ENCODE measurements at places on chromosomes 2 and 18.
A peak's percentile ranks its signal among the peaks of the same experiment; 100 is the strongest.

DNA sequence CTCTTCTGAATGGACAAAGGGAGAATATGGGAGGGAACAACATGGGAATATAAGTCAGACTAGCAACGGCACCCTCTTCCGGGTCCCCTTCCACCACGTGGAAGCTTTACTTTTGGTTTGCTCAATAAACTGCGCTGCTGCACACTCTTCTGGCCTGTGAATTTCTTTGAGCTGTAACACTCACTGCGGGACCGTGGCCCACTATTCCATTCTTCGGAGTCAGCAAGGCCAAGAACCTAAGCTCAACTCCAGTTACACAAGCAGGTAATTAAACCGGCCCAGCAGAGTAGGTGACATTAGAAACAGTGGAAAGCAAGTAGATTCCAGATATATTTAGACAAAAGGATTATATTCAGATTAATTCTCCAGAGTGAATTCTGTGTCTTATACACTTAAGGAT lies 697.4 kb upstream of the NXPH2 start:
- DNase-seq = no peak

DNA sequence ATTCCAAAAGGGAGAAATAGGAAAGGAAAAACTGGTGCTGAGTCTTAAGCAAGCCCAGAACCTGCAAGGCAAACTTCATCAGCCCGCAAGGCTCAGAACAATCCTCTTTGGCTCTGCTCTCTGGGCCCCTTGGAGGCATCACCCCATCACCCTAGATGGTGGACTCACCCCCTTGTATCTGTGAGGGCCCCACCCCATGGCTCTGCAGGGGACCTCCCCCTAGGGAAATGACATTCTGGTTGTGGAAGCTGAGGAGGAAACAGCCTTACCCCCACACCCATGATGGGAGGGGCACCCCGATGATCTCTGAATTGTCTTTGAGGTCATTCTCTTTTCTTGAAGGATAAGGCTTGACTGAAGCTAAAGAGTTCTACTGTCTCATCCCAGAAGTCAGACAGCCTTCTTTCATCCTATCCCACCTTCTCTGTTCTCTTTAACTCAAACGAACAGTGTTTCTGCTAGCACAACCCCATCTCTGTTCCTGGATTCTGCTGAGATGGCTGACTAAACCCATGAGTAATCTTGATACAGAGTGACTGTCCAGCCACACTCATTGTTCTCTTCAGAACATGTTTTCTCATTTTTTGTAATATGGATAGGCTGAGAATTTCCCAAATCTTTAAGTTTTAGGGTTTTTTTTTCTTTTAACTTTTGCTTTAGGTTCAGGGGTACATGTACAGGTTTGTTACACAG lies 492.1 kb upstream of the MYT1L start:
- peak; percentile 28 for DNase-seq

GRCh38 chr2:195472501-195473234 lies 184.4 kb upstream of the SLC39A10 start:
- DNase-seq = no peak

DNA sequence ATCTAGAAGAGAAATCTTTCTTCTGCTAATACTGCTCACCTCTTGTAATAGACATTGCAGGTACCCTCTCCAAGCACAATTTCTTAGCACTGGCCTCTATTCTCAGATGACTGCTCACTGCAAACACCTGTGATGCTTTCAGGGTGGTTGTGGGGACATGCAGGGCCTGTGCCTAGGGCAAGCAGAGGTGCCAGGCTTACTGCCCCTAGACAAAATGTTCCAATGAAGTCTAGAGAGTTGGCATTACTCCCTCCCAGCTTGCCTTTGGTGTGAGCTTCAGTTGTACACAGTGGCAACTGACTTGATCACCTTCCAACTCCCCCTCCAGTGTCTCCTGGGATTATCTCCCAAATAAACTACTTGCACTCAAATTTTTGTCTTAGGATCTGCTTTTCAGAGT lies 12.9 kb upstream of the TXNDC2 start:
- DNase-seq = no peak

DNA sequence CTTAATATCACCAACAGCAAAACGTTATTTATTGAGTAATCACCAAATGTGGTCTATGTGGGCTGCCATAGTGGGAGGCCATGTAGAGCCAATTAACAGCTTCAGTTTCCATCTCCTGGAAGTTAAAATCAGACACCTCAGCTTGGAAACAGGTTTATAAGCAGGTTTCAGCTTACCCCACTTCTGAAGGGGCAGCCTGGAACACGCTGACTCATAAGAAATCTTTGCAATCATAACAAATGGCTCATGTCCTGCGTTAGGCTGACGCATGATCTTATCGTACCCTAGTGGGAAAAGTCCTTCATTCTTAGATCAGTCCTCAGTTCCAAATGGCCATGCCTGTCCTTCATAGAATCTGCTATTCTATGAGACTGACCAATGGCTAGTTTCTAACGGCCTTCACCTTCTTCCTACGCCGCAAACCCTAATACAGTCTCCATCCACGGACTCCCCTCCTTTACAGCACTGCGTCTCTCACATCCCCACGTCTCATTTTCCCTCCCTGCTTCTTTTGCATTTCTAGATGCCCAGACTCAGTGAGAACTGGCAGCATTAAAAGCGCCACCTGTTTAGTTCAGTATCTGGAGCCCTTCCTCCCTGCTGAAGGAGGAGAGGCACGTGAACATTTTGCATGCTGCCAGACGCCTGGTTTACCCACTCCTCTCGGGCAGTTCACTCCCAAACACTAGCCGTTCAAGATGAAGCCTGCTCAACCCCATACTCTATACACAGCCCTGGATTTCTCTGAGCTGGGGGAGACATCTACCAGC lies 24.2 kb upstream of the BZW1 start:
- peak; percentile 97 for DNase-seq

GRCh38 chr2:191112448-191112901 lies 38.3 kb downstream of the STAT4 start:
- no peak for DNase-seq

DNA sequence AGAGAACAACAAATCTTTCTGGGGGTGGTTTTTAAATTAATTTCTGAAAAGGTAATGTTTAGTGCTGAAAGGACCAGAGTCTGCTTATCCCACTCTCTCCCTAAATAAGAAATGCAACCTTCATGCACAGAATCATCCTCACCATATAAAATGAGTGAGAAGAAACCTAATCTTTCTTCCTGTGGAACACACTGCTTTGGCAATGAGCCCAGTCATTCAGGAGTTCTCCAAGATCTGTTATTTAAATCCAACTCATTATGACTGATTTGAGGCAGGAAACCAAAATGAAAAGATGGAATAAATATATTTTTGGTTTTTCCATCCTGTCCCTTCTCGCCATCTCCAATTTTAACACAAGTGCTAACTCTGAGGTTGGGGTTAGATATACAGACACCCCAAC lies 228.3 kb downstream of the SRBD1 start:
- DNase-seq = no peak

All from foreskin keratinocyte (primary cell).